ENCODE measurements at places on chromosomes 3 and 15. TPM values are rescaled to one million over a fixed set of nuclear protein-coding genes. Genes with fewer than 3 reads are reported as not detected.

The GPR171 gene
- polyA plus RNA-seq = 264 TPM

DNA sequence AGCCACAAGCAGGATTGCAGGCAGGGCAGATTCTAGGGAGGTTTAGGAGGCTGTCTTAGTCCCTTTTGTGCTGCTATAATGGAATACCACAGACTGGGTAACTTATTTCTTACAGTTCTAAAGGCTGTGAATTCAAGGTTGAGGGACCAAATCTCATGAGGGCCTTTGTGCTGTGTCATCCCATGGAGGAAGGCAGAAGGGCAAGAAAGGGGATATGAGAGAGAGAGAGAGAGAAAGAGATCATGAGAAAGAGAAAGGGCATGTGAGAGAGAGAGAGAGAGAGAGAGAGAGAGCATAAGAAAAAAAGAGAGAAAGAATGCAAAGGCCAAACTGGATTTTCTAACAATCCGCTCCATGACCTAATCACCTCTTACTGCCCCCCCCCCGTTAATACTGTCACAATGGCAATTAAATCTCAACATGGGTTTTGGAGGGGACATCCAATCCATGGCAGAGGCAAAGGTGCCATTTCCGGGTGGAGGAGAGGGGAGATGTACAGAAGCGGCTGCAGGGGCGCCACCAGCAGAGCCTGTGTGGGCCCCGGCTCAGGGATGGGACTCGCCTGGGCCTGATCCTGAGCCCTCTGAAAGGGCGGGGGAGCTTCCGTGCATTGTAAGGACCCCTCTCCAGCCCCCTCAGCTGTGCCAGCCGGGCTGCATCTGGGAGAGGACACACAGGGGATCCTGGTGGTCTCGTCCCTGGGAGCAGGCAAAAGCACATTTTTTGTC lies 20.5 kb downstream of the MRPS11 start:
- no peaks in the 10 kb centered on the region for H3K36me3 ChIP-seq
- no peak overlapping the region for H3K4me3 ChIP-seq
- no peak for DNase-seq
- H3K4me1 ChIP-seq = no peaks in the 10 kb centered on the region
- no peak overlapping the region for H3K27ac ChIP-seq

DNA sequence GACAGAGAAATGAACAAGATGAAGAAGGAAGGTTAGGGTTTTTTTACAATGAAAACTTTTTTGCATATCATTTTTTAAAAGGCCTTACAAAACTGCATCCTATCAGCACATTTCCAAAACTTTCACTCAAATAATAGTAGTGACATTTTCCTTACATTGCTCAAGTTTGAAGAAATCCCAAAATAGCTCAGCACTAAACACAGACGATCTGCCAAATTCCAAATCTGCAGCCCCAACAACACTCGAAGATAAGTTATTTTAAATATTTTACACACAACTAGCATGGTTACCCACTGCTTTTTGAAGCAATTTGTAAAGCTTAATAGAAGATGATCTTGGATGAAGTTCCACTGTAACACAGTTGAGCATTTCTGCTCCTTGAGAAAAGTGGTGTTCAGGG lies 535.6 kb upstream of the ALCAM start:
- H3K27me3 ChIP-seq = no peaks in the 10 kb centered on the region
- no peaks in the 10 kb centered on the region for H3K36me3 ChIP-seq
- no peak overlapping the region for H3K4me3 ChIP-seq
- H3K4me1 ChIP-seq = no peaks in the 10 kb centered on the region
- no peak for DNase-seq

DNA sequence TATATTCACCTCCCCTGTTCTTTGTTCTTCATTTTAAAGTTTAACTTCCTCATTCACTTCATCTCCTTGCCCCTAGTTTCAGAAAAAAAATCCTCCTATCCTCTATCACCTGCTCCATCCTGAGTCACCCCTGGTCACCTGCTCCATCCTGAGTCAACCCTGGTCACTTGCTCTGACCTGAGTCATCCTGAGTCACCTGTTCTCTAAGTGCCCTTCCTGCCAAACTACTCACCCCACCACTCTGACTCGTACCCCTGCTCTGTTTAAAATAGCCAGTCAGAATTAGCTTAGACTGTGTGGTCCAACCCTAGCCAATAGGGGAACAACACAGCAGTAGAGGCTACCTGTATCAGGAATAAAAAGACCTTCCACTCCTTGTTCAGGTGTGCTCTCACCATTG lies 716.9 kb downstream of the ZBBX start:
- H3K27me3 ChIP-seq = no peaks in the 10 kb centered on the region
- H3K4me3 ChIP-seq = no peak overlapping the region
- no peak for DNase-seq
- no peak overlapping the region for H3K27ac ChIP-seq
- no peaks in the 10 kb centered on the region for H3K4me1 ChIP-seq

DNA sequence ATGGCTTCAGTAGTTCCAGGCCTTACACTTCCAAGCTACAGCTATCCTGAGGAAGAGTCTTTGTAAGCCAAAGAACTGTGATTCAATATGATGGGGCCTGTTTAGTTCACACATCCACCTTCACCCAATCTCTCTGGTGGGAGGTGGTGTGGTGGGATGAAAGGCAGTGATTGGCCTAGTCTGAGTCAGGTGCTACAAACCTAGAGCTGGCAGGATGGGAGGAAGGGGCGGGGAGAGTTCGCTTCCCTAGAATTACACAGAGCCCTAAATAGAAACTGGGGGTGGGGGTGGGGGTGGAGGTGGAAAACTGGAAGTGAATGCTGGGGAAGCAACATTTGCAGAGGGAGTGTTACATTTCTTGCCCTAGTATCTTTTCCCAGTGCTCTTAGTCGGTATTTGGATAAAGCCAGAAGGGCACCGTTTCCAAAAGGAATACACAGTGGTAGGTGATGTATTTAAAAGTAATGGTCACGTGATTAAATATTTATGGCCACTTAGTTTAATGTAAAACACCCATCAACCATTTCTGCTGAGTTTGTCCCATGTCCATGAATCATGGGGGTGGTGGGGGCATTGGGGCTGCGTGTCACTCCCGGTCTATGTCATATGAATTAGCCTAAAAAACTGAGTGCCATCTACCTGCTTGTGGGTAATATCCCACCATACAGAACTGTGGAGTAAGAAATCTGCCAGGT lies 247.6 kb upstream of the PROK2 start:
- no peaks in the 10 kb centered on the region for H3K4me1 ChIP-seq
- H3K27me3 ChIP-seq = no peaks in the 10 kb centered on the region
- H3K36me3 ChIP-seq = no peaks in the 10 kb centered on the region
- DNase-seq = no peak

- DNase-seq = no peak
- no peak overlapping the region for H3K4me3 ChIP-seq
- H3K36me3 ChIP-seq = no peaks in the 10 kb centered on the region
- H3K4me1 ChIP-seq = no peaks in the 10 kb centered on the region
- H3K27ac ChIP-seq = no peak overlapping the region
Observed at GRCh38 chr3:177824190-177824786, 627.0 kb upstream of the TBL1XR1 start.

GRCh38 chr3:160950542-160950941 lies 154.6 kb downstream of the B3GALNT1 start:
- H3K4me1 ChIP-seq = peaks cover 10% of the 10 kb centered on the region
- DNase-seq = no peak
- H3K27ac ChIP-seq = no peak overlapping the region
- H3K36me3 ChIP-seq = no peaks in the 10 kb centered on the region
- H3K27me3 ChIP-seq = no peaks in the 10 kb centered on the region
- H3K4me3 ChIP-seq = no peak overlapping the region

- peaks cover 16% of the 10 kb centered on the region for H3K27me3 ChIP-seq
- no peaks in the 10 kb centered on the region for H3K4me1 ChIP-seq
- H3K27ac ChIP-seq = no peak overlapping the region
- no peak for DNase-seq
- no peak overlapping the region for H3K4me3 ChIP-seq
- no peaks in the 10 kb centered on the region for H3K36me3 ChIP-seq
Observed at GRCh38 chr3:53150247-53151085, 10.5 kb upstream of the PRKCD start.

- no peak for DNase-seq
- no peak overlapping the region for H3K4me3 ChIP-seq
- no peaks in the 10 kb centered on the region for H3K27me3 ChIP-seq
- H3K36me3 ChIP-seq = no peaks in the 10 kb centered on the region
- peaks cover 11% of the 10 kb centered on the region for H3K4me1 ChIP-seq
Observed at GRCh38 chr3:32315441-32315840, 76.2 kb upstream of the CMTM7 start.
